ACHN (cell line): ENCODE measurements at places on chromosomes 7 and 10.

DNA sequence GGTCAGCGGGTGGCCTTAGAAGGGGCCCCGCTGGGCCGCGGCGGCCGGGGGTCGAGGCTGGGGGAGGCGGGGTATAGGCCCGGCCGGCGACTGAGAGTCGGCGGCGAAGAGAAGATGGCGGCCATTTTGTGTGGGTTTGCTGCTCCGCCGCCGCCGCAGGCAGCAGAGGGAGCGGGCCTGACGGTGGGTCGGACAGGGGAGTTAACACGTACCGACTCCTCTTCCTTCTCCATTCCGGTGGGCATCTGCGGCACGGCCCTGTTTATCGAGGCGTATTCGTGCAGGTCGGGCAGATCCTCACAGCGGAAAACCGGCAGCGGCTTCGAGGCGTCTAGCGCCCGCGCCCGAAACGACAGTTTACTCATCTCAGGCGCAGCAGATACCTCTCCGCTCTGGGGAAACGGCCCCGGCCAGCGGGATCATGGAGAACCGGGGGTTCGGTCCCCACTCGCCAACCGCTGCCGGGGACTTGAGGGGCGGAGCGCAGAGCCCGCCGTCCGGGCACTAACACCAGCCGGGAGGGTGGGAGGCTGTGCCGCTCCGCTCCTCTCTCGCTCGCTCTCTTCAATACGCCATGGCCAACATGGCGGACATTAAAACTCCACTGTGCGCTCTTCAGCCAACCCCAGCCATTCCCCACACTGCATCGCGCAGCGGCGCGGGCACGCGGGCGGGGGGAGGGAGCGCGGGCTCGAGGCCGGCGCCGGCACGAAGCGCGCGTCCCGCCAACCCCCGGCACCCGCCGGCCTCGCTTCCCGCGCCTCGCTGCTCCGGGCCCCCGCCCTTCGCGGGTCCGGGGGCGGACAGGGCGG is at the start of gene EPC1:
Gene EPC1, minus strand, starts transcription at position 608 of the 812 bp plus-strand sequence. Its CDS starts 243 bp downstream, at position 365.
- peak; percentile 85 for DNase-seq

DNA sequence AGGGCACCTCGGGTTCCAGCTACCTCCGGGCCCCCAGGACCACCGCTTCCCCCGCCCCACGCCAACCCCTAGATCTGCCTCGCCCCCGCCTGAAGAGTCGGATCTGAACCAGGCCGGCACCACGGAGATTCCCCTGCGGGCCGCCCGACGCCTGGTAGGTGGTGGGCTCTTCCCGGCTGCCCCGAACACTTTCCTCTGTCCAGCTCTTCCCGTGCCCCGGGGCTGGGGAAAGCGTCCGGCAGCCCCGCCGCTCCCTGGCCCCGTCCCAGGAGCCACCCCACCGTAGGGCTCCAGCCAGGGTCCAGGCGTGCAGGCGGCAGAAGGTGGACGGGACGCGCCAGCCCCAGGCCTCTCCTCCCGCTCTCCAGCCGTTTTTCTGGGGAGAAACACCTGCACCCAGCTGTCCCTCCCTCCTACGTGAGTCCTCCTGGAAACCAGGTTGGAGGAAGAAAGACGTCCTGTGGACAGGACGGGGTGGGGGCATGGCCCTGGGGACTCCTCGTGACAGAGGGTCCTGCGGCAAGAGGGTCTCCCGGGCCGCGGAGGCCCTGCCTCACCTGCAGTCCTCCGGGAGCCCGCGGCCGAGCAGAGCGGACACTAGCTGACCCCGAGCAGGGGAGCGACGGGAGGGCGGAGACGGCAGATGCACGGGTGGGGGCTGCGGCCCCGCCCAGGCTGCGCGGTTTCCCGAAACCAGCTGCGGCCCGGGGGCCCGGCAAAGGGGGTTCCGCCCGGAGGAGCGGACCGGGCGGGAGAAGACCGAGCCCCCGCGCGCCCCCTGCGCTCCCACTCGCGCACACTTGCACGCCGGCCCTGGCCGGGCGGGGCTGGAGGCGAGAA is at the start of gene TMEM176B:
Gene TMEM176B, minus strand, starts transcription at position 624 of the 840 bp plus-strand sequence. CDS start 3,795 bp downstream, outside the sequence.
- DNase-seq: no peak

DNA sequence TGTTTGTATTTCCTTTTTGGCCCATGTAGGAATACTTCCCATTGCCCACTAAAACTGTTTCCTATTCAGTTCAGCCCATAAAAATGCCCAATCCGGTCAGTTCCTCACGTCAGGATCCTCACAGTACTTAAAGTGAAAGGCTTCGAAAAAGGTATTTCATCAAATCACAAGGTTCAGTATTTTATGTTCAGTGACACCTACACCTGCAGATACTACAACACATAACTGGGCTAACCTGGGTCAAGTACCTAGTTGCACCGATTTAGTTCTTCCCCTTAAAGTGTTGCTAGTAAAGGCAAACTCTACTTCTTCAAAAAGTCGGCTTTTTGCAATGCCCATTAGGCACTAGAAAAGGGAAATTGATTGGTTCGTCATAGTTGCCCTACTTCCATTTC is 1.1 kb downstream of the SNX13 start:
- DNase-seq: peak; percentile 67

- no peak for DNase-seq
Measured at GRCh38 chr7:55053651-55054571, 35.1 kb downstream of the EGFR start.

- peak; percentile 21 for DNase-seq
Measured at GRCh38 chr10:44733501-44734488, 177.3 kb upstream of the TMEM72 start.

GRCh38 chr10:97640868-97641811 is 669 bp downstream of the PI4K2A start:
- DNase-seq: peak; percentile 40

- DNase-seq: no peak
Measured at GRCh38 chr7:5229451-5230264, 39.6 kb downstream of the WIPI2 start.

GRCh38 chr10:25176421-25176968 is 1.7 kb downstream of the GPR158 start:
- no peak for DNase-seq

GRCh38 chr10:14009371-14010100 is 321.2 kb downstream of the FRMD4A start:
- DNase-seq: peak; percentile 34

DNA sequence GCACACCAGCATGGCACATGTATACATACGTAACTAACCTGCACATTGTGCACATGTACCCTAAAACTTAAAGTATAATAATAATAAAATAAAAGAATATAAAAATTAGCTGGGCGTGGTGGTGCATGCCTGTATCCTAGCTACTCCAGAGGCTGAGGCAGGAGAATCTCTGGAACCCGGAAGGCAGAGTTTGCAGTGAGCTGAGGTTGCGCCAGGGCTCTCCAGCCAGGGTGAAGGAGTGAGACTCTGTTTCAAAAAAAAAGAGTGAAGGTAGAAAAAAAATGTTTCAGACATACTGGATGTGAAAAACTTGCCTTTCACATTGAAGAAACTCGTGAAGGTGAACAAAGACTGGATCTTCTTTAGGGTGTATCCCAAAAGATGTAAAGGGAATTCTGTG is 26.7 kb downstream of the TSPAN14 start:
- DNase-seq: no peak
